ENCODE measurements at places on chromosomes 2 and 18. TPM values are rescaled to one million over a fixed set of nuclear protein-coding genes. Genes with fewer than 3 reads are reported as not detected.

- H3K27ac ChIP-seq, result no peak overlapping the region
- no peak overlapping the region for H3K4me3 ChIP-seq
- no peaks in the 10 kb centered on the region for H3K27me3 ChIP-seq
- DNase-seq, result no peak
- H3K36me3 ChIP-seq, result no peaks in the 10 kb centered on the region
- H3K4me1 ChIP-seq, result no peaks in the 10 kb centered on the region
These were observed 750.8 kb upstream of the ID2 start for GRCh38 chr2:7930800-7931635.

DNA sequence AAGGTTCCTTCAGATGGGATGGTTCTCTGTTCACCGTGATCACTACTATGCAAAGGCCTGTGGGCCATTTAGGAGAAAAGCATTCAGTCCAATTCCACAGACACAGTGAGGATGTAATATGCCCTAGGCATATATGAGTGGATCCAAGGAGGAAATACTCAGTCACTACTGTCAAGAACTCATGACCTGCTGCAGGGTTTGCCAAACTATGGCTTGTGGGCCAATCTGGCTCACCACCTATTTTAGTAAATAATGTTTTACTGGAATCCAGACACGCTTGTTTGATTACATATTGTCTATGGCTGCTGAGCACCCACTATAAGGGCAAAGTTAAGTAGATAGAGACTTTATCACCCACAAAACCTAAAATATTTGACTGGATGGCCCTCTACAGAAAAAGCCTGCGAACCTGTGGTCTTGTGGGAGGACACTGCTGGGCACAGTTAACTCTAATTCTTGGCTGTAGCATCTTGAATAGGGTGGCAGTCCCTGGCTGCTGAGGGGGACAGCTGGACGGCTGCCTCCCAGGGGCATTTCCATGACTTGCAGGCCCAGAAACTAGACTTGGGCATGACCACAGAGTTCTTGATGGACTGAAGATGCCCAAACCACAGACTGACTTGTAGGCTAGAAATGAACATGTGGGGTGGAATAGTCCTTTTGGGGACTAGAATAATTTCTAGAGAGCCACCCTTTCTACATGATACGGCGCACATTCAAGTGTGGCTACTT lies 20.6 kb upstream of the LTBP1 start:
- no peak overlapping the region for H3K27ac ChIP-seq
- H3K27me3 ChIP-seq, result no peaks in the 10 kb centered on the region
- no peaks in the 10 kb centered on the region for H3K36me3 ChIP-seq
- DNase-seq, result no peak

- H3K27ac ChIP-seq, result no peak overlapping the region
- no peak overlapping the region for H3K4me3 ChIP-seq
- no peaks in the 10 kb centered on the region for H3K27me3 ChIP-seq
- no peaks in the 10 kb centered on the region for H3K4me1 ChIP-seq
- no peaks in the 10 kb centered on the region for H3K36me3 ChIP-seq
These were observed 39.3 kb upstream of the ID2 start for GRCh38 chr2:8642366-8643068.

DNA sequence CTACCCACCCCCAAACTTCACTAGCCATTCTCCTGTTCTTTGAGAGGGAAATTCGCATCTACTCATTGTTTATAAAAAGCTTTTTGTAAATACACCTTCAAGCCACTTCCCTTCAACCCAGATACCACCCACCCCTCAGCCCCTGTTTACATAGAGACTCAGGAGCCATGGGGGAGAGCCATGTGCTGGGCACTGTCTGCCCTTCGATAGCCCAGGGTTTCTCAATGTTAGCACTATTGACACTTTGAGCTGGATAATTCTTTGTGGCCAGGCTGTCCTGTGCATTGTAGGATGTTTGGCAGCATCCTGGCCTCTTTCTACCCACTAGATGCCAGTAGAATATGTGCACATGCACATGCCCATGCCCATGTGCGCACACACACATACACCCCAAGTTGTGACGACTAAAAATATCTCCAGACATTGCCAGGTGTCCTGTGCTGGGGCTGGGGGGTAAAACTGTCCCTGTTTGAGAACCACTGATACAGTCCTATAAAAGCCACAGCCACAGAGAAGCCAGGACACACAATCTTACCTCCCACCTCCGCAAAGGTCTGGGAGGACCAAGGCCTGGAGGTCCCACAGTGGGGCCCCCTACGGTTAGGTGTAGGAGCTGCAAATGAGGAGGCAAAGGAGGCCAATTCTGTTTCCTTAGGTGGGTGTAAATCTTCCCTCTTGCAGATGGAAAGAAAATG lies 44.5 kb upstream of the ASPRV1 start:
- H3K4me1 ChIP-seq, result peaks cover 21% of the 10 kb centered on the region
- H3K4me3 ChIP-seq, result no peak overlapping the region
- H3K27ac ChIP-seq, result no peak overlapping the region

DNA sequence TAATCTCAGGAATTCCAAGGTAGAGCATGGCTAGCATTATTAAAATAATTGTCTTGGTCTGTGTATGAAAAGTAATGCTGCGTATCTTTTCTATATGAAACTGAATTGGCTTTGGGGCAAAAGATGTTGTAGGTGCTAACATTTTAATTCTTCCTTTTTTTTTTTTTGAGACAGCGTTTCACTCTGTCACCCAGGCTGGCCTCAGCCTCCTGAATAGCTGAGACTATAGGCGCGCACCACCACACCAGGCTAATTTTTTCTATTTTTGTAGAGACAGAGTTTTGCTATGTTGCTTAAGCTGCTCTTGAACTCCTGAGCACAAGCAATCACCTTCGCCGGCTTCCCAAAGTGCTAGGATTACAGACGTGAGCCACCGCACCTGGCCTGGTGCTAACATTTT lies 172.6 kb upstream of the STON1 start:
- H3K27ac ChIP-seq, result no peak overlapping the region
- peaks cover 18% of the 10 kb centered on the region for H3K4me1 ChIP-seq
- no peak for DNase-seq
- no peaks in the 10 kb centered on the region for H3K27me3 ChIP-seq

DNA sequence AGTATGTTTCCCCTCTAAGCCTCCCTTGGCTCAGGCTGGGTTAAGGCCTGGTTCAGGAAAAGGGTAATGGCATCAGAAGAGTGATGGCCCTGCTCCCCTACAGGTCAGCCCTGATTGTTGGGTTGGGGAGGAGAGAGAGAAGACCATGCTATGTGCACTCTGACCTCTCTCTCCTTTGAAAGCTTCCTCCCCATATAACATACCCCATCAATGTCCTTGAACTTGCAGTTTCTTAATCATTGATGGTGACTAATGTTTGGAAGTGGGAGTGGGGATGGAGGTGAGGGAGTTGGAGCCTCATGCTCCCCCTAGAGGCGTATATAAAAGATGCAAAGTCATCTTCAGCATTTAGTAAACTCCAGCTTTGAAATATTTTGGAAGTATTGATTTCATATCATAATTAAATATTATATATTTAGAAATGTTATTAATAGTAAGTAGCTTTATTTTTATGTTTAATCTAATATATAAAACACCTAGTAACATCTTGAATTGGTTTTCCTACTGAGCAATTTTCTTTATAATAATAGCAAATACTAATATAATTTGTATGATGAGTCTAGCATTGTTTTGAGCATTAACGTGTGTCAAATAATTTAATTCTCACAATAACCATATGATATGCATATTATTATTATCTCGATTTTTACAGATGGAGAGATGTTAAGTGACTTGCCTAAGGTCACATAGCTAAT lies 8.8 kb downstream of the PLCL1 start:
- H3K4me3 ChIP-seq, result no peak overlapping the region
- H3K4me1 ChIP-seq, result no peaks in the 10 kb centered on the region
- no peak overlapping the region for H3K27ac ChIP-seq
- H3K27me3 ChIP-seq, result no peaks in the 10 kb centered on the region
- H3K36me3 ChIP-seq, result no peaks in the 10 kb centered on the region
- no peak for DNase-seq

The KLHL14 gene
- total RNA-seq, result 3.5 TPM

GRCh38 chr2:172053486-172053885 lies 31.8 kb upstream of the DLX1 start:
- no peaks in the 10 kb centered on the region for H3K36me3 ChIP-seq
- H3K27ac ChIP-seq, result no peak overlapping the region

DNA sequence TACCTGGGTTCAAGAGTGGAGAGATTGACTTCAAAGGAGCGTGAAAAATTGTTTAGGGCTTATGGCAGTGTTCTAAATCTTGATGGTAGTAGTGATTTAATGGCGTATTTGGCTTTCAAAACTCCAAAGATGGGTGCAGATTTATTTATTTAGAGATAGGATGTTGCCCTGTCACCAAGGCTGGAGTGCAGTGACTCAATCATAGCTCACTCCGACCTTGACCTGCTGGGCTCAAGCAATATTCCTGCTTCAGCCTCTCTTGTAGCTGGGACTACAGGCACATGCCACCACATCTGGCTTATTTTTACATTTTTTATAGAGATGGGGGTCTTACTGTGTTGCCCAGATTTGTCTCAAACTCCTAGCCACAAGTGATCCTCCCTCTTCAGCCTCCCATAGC lies 52.5 kb downstream of the FAM117B start:
- H3K4me3 ChIP-seq, result no peak overlapping the region
- no peak for DNase-seq
- H3K36me3 ChIP-seq, result no peaks in the 10 kb centered on the region

The RGPD8 gene
- 54.3 TPM for total RNA-seq

- H3K27me3 ChIP-seq, result peaks cover 3% of the 10 kb centered on the region
- no peak overlapping the region for H3K27ac ChIP-seq
- H3K4me1 ChIP-seq, result no peaks in the 10 kb centered on the region
These were observed 18.4 kb downstream of the SLC4A3 start for GRCh38 chr2:219645631-219646527.

DNA sequence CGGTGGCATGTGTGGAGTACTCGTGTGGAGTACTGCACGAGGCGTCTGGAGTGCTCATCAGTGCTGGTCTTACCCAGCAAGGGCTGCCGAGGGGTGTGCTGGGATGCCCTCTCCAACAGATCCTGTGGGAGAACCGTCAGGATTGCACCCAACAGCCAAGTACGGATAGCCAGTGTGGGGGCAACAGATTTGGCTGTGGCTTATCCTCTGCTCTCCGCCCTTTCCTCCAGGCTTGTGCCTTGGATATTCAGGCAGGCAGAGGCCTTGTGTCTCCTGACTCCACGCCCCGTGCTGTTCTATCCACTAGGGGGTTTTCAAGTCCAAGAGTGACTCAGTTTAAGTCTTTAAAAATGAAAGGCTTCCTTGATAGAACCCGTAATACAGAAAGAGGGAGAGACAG lies 321.0 kb upstream of the HS6ST1 start:
- H3K36me3 ChIP-seq, result no peaks in the 10 kb centered on the region
- H3K27me3 ChIP-seq, result no peaks in the 10 kb centered on the region
- peak; percentile 10 for DNase-seq
- no peaks in the 10 kb centered on the region for H3K4me1 ChIP-seq
- H3K4me3 ChIP-seq, result no peak overlapping the region

The CIDEA gene
- total RNA-seq, result not detected

DNA sequence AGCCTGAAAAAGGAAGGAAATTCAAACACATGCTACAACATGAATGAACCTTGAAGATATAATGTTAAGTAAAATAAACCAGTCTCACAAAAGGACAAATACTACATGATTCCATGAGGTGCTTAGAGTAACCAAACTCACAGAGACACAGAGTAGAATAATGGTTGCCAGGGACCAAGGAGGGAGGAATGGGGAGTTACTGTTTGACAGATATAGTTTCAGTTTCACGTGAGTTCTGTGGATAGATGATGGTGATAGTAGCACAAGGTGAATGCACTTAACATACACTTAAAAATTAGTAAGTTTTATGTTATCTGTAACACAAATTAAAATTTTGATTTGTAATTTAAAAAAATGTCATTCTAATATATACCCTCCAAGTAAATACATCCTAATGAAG lies 106.9 kb upstream of the ACVR1C start:
- H3K27me3 ChIP-seq, result no peaks in the 10 kb centered on the region
- no peak overlapping the region for H3K27ac ChIP-seq
- no peaks in the 10 kb centered on the region for H3K4me1 ChIP-seq

- DNase-seq, result no peak
- no peak overlapping the region for H3K27ac ChIP-seq
- H3K4me3 ChIP-seq, result no peak overlapping the region
- peaks cover 33% of the 10 kb centered on the region for H3K27me3 ChIP-seq
- H3K4me1 ChIP-seq, result peaks cover 25% of the 10 kb centered on the region
These were observed 31.9 kb upstream of the ATP6V1B1 start for GRCh38 chr2:70903641-70904340.

DNA sequence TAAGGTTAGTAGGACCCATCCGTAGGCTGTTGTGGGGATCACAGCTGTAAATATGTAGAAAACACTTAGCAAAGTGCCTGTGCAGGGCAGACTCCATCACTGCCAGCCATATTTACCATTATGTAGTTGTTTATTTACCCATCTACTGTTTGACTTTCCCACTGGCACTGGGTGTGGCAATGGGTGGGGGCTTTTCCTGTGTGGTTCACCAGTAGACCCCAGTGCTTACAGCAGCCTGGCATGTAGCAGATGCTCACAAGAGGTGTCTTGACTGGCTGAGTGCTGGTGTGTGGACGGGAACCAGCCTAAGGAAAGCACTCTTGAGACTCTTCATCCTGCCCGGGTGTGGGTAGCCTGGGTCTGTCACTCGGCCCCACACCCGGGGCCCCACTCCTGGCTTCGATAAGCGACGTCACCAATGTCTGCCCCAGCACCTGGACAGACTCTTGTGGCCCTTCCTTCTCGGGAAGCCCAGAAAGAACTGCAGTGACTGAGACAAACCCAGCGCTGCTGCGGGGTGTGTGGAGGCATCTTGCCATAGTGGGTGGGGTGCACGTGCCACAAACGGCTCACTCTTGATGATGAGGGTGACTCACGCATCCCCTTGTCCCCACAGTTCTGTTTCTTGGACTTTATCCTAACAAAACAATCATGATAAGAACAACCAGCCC lies 78.3 kb downstream of the HDAC4 start:
- H3K4me3 ChIP-seq, result no peak overlapping the region
- no peak for DNase-seq
- H3K27ac ChIP-seq, result no peak overlapping the region
- H3K4me1 ChIP-seq, result peaks cover 42% of the 10 kb centered on the region
- H3K27me3 ChIP-seq, result no peaks in the 10 kb centered on the region

GRCh38 chr2:197908990-197909776 lies 104.8 kb downstream of the PLCL1 start:
- no peak for DNase-seq
- H3K27ac ChIP-seq, result no peak overlapping the region
- no peaks in the 10 kb centered on the region for H3K36me3 ChIP-seq
- no peaks in the 10 kb centered on the region for H3K27me3 ChIP-seq

- H3K27ac ChIP-seq, result peak overlapping the region; percentile 99
- DNase-seq, result peak; percentile 88
- peak overlapping the region; percentile 78 for H3K4me3 ChIP-seq
- H3K27me3 ChIP-seq, result no peaks in the 10 kb centered on the region
- no peaks in the 10 kb centered on the region for H3K36me3 ChIP-seq
- peaks cover 38% of the 10 kb centered on the region for H3K4me1 ChIP-seq
These were observed 721 bp downstream of the ADAM17 start for GRCh38 chr2:9554921-9555296.

All from stomach (tissue), 19 donors.